ENCODE measurements at places on chromosomes 13 and 19.
A peak's percentile ranks its signal among the peaks of the same experiment; 100 is the strongest.

- DNase-seq, result no peak
Measured at GRCh38 chr19:42294471-42295137, 7.3 kb upstream of the PRR19 start.

GRCh38 chr13:35744566-35745178 lies 268.2 kb upstream of the MAB21L1 start:
- no peak for DNase-seq

- peak; percentile 22 for DNase-seq
Measured at GRCh38 chr19:41427647-41428480, 690 bp upstream of the B3GNT8 start.

- DNase-seq, result peak; percentile 99
Measured at GRCh38 chr19:19776206-19777008, 43.5 kb upstream of the ZNF14 start.

- DNase-seq, result no peak
Measured at GRCh38 chr19:10020851-10021250, 7.6 kb downstream of the RDH8 start.

DNA sequence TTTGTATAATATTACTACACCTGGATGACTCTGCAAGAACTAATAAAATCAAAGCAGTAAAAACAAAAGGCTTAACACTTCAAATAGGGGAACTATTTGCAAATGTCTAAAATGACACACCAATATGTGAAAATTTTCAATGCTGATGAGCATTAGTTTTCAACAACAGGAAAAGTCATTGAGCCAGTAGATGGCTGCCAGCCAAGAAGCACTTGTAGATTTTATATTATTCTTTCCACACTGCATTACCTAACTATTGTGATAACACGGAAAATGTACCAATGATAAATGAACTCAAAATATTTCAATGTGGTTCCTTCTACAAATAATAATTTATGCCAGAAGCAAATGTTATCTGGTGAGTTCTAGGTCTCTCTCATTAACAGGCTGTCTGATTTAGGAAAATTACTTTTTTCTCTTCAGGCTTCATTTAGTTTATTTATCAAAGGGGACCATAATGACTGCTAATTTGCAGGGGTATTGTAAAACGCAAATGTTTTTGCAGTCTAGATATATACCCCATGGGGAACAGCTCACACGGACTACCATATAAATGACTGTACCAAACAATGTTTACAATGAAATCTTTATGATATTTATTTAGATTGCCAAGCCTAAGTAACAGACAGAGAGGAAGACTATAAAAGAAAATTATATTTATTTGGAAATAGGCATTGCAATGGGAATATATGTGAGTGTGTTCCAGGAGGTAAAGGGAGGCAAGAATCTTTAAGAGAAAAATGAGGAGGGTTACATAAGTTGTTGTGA lies 407.8 kb downstream of the LIG4 start:
- peak; percentile 11 for DNase-seq

DNA sequence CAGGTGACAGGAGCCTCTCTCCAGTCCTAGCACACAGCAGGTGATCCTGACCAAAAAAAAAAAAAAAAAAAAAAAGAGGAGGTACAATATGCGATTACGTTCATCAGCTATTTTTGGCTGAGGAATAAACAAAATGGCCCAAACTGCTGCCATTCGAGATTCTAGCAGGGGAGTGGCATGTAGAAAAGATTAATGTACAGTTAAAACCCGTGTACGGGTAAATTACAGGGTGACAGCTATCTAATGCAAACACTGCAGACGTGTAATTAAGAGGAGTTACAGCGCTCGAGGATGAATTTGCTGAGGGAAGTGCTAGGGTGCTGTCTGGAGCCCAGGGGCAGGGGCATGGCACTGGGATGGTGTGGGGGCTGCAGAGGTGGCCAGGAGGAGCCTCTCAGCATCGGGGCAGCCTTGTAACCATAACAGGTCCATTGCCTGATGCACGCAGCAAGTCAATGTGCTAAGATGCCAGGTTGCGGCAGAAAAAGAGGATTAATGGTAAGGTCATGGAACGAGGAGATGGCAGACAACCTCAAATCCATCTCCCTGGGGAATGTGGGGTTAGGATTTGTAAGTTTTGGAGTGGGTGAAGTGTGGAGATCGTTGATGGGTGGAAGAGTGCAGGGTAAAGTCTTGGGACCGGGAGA lies 17.4 kb downstream of the CHST8 start:
- no peak for DNase-seq
